ENCODE measurements at places on chromosomes 1 and 21. TPM values are rescaled to one million over a fixed set of nuclear protein-coding genes. Genes with fewer than 3 reads are reported as not detected.

DNA sequence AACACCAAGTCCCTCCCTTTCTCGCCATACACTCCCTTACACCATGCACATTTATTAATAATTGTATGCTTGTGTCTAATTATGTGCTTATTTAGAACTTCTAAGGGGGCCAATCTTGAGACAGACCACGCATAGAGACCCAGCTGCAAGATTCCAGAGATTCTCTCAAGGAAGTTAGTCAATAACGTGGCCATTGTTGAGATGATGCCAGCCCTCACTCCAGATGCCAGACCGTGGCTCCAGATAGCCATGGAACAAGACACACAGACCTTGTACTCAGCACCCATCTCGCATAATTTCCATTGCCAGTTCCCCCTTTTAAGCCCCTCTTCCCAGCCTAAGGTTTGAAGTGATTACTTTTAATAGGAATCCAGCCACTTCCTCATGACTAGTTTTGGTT lies 62.4 kb downstream of the DIRAS3 start:
- DNase-seq, result no peak

DNA sequence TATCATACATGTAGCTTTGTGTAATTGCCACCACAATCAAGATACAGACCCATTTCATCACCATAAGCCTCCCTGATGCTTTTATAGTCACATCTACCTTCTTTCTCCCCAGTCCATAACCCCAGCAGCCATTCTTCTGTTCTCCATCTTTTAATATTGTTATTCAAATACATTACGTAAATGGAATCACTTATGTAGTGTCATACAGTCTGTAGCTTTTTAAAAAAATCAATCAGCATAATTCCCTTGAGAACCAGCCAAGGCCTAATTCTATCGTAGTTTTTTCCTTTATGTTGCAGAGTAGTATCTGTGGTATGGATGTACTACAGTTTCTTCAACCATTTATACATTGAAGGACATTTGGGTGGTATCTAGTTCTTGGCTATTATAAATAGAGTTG lies 31.6 kb upstream of the WDR26 start:
- no peak for DNase-seq

GRCh38 chr1:45995298-45995697 lies 137.1 kb downstream of the PIK3R3 start:
- no peak for DNase-seq

DNA sequence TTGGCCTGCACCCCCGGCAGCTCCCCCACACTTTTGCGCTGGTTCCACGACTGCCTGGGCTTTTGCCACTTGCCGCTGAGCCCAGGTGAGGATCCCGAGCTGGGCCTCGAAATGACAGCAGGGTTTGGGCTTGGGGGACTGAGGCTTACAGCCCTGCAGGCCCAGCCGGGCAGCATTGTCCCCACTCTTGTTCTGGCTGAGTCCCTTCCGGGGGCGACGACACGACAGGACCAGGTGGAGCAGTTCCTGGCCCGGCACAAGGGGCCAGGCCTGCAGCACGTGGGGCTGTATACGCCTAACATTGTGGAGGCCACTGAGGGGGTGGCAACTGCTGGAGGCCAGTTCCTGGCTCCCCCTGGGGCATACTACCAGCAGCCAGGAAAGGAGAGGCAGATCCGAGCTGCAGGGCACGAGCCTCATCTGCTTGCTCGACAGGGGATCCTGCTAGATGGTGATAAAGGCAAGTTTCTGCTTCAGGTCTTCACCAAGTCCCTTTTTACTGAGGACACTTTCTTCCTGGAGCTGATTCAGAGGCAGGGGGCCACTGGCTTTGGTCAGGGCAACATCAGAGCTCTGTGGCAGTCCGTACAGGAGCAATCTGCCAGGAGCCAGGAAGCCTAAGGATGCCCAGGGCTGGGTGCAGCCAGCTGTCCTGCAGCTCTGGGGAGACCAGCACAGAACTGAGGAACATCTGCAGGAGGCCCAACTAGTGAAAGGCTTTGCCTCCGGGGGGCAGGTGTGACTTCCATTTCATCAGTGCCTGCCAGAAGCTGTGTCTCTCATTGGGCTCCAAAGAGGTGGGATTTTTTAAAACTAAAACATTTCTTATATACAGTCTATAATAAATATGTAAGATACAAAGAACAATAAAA lies 1.2 kb downstream of the HPDL start:
- DNase-seq, result no peak

DNA sequence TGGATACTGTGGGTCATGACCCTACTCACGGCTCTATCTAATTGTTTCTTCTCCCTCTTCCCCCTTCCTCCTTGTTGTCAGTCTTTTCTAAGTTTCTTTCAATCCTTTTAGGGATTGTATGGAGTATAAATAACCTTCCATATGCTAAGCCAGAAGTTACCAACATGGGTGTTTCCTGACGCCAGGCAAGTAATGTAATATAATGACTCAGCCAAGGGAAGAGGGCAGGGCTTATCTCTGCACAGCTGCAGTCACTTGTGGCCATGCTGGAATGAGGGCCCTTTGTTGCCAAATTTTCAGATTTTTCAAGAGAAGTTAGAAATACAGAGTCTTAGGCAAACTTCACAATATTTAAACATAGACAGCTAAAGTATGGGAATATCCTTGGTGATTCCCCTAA lies 194.6 kb downstream of the ST6GALNAC3 start:
- DNase-seq, result no peak

- no peak for DNase-seq
Observed at GRCh38 chr1:54094001-54094729, 40.8 kb downstream of the TCEANC2 start.

- no peak for DNase-seq
Observed at GRCh38 chr1:78052685-78053405, 7.1 kb downstream of the GIPC2 start.

DNA sequence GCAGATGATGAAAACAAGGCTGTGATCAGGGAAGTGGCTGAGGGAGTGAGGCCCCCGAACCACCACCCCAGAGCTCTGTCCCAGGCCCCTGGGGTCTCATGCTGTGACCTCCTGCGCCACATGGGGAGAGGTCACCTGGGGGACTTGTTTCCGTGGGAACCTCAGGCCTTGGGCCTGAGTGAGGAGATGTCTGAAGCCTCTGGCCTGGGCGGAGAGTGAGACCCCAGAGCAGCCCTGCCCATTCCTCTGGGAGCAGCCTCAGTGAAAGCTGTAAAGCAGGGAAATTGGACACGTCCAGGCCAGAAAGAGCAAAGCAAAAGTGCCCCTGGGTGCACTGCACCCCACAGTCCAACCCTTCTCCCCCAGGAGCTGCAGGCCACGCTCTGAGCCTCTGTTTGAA lies 16.5 kb upstream of the NPHP4 start:
- DNase-seq, result no peak

GRCh38 chr1:25876693-25877077 lies 1.2 kb upstream of the PAQR7 start:
- DNase-seq, result no peak

DNA sequence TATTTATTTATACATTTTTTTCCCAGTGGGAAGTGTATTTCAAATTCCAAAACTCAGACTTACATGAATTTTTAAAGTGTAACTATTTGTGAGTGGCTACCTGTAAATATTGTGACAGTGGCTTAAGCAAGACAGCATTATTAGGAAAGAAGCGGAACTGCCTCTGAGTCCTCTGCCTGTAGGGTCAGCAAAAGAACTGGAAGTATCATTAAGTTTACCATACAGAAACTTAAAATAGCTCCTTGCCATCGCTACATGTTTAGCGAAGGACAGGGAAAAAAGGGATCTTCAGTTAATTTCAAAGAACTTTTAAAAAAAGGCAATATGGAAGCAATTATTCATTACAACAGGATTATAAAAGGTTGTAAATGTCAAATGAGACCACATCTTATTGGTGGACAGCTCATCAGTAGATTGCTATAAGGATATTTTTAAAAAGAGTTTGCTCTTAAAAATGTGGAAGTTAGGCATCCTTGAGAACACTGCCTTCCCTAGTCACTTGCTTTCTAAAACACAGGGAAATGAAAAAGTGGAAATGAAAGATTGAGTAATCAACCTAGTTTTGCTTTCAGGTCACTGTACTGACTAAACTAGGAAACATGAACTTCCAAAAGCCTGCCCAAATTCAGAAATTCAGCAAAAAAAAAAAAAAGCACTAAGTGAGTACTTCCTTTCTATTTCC lies 39.2 kb downstream of the NSL1 start:
- no peak for DNase-seq

DNA sequence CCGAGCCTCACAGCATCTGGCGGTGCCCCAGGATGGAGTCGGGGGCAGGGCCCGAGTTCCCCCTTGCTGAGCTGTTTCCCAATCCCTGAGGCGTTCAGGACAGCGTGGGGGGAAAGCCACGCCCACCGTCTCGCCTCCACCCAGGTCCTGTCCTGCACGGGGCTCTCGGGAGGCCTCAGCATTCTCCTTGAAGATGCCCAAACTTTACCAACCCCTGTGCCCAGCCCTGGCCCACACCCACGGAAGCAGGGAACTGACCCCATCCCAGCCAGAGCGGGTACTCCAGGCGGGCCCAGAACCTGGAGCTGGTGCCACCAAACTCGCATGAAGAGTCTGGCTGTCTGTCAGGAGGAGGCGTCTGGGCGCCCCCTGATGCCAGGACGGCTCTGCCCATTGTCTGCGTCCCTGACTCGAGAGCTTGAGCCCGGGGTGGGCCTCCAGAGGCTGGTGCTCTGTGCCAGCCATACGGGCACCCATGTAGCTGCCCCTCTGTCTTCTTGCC lies 35.3 kb upstream of the POFUT2 start:
- no peak for DNase-seq

- DNase-seq, result no peak
Observed at GRCh38 chr1:2969845-2970291, 51.4 kb upstream of the ACTRT2 start.

- no peak for DNase-seq
Observed at GRCh38 chr1:167440345-167440744, 78.0 kb downstream of the CD247 start.

DNA sequence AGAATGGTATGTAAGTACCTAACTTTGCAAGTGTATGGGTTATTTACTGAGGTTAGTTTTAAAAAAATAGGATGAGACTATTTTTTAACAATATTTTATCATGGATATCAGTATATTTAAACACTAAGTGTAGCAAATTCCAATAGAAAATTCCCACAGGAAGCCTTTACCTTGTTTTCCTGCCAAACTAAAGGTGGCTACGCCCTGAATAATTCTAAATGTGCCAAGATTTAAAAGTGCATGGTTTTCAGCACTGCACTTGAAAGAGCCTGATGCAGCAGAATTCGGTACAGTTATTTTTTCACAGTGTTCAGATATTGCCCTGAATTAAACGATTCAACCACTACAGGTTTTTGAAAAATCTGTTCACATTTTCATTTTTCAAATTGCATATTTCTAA lies 1622.8 kb upstream of the B3GALT2 start:
- DNase-seq, result no peak

- peak; percentile 75 for DNase-seq
Observed at GRCh38 chr1:75723989-75724471, 479 bp upstream of the ACADM start.

- no peak for DNase-seq
Observed at GRCh38 chr1:63129184-63129583, 193.2 kb upstream of the FOXD3 start.

- DNase-seq, result peak; percentile 58
Observed at GRCh38 chr1:112501810-112502641, 6.7 kb upstream of the WNT2B start.

DNA sequence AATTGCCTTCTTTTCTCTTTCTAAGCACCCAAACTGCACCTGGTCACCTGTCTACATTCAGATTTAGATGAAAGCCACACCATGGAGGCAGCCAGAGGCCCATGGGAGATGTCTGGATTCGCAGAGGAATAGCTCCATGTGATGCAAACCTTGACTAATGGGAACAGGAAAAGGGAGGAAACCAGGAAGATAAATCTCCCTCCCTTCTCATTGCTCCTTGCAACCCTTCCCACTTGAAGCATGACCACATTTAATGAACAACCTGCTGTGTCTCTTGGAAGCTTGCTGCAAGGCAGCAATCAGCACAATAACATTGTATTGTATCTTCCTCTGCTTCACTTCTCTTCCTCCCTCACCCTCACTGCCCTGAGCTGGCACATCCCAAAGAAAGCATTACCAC lies 42.6 kb upstream of the KLF17 start:
- peak; percentile 50 for DNase-seq

DNA sequence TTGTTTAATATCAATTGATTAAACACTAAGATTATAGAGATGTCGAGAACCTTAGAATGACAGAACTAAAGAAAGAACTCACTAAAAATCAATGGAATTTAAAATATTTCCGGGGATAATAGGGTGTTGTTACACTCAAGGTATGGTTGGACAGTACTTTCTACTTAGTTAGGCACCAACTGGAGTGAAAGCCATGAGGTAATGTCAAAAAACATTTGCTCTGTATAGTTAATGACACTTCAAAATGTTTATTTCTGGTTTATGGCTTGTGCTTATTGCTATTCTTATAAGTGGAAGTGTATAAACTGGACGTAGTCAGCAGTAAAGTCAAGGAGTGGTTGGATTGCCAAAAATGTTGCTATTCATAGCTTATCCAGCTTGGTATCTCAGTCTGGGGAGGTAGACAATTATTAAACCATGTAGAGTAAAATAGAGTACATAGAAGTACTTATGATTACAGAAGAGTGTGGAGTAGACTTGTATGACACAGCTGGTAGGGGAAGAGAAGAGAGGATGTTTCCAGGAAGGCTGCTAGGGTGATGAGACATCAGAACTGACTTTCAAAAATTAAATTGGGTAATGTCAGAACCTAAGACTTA lies 56.5 kb upstream of the BMP8A start:
- no peak for DNase-seq

GRCh38 chr1:204092632-204093420 lies 19.9 kb downstream of the SOX13 start:
- no peak for DNase-seq

GRCh38 chr1:110951161-110951560 lies 12.6 kb downstream of the LRIF1 start:
- no peak for DNase-seq

- DNase-seq, result no peak
Observed at GRCh38 chr1:236465231-236465958, 58.4 kb upstream of the LGALS8 start.

DNA sequence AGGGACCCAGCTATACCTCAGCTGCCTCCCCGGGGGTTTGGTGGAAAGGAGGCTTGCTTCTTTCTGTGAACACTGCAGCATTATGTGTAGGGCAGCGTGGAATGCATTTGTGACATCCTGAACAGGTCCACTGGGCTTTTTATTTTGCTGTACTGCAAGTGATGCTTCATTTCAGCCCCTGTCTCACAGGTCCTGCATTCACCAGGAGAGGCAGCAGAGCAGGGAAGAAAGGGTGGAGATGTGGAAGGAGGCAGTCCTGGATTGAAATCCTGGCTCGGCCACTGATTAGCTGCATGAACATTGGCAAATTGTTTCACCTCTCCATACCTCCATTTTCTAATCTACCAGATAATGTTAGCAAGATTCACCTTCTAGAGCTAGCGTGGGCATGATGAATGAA lies 77.9 kb upstream of the ZBTB18 start:
- no peak for DNase-seq

- DNase-seq, result no peak
Observed at GRCh38 chr21:42079008-42079938, 8.2 kb downstream of the UMODL1 start.

ZFYVE9 gene
- polyA plus RNA-seq, result 40.2 TPM

LRRC53 gene
- not detected for polyA plus RNA-seq

DMRTA2 gene
- not detected for polyA plus RNA-seq

MYOG gene
- 0.18 TPM for polyA plus RNA-seq

DIO1 gene
- 7.6 TPM for polyA plus RNA-seq

CD247 gene
- polyA plus RNA-seq, result 0.42 TPM

KRTAP7-1 gene
- polyA plus RNA-seq, result not detected

RNU1-2 gene
- 1.9 TPM for polyA plus RNA-seq

ZSWIM5 gene
- 9.6 TPM for polyA plus RNA-seq

NLRP3 gene
- polyA plus RNA-seq, result 0.86 TPM

HSD3B1 gene
- polyA plus RNA-seq, result 0.78 TPM

SLC30A10 gene
- polyA plus RNA-seq, result 0.23 TPM

KIF26B gene
- 33.3 TPM for polyA plus RNA-seq

ERG gene
- polyA plus RNA-seq, result 17.4 TPM

S100B gene
- polyA plus RNA-seq, result 3.2 TPM

INSRR gene
- 1.8 TPM for polyA plus RNA-seq

All from left kidney (tissue), 8 donors.